ENCODE measurements at places on chromosomes 2 and 18. TPM values are rescaled to one million over a fixed set of nuclear protein-coding genes. Genes with fewer than 3 reads are reported as not detected.

GRCh38 chr2:169928463-169928864, 101.2 kb downstream of the UBR3 start:
- DNase-seq: no peak
- H3K4me3 ChIP-seq: no peak overlapping the region
- no peaks in the 10 kb centered on the region for H3K27me3 ChIP-seq
- no peaks in the 10 kb centered on the region for H3K4me1 ChIP-seq
- peaks cover 5% of the 10 kb centered on the region for H3K36me3 ChIP-seq
- no peak overlapping the region for H3K27ac ChIP-seq

- no peak for DNase-seq
- peak overlapping the region; percentile 51 for H3K4me3 ChIP-seq
- peaks cover 29% of the 10 kb centered on the region for H3K4me1 ChIP-seq
- peaks cover 42% of the 10 kb centered on the region for H3K36me3 ChIP-seq
- H3K27me3 ChIP-seq: no peaks in the 10 kb centered on the region
- H3K27ac ChIP-seq: peak overlapping the region; percentile 70
Measured at GRCh38 chr2:42256505-42256904, 87.4 kb downstream of the EML4 start.

GRCh38 chr18:26255695-26256622, 29.7 kb downstream of the TAF4B start:
- peaks cover 4% of the 10 kb centered on the region for H3K36me3 ChIP-seq
- H3K4me3 ChIP-seq: no peak overlapping the region
- peaks cover 6% of the 10 kb centered on the region for H3K4me1 ChIP-seq

DNA sequence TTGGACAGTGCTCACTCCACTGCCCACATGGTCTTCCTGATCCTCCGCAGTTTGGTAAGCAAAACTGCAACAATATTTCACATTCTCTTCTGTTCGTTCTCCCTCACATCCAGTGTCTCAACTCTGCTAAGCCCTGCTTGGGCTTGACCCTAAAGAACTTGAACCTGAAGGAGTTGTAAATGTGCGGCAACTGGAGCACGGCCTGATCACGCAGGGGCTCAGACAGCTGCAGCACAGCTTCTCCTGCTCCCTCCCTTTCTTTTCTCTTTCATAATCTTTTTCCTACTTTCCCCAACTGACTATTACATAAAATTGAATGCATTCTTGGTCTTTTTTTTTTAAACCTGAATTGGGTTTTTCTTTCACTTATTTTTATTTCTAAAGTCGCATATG, 10.2 kb downstream of the CYRIA start:
- H3K4me1 ChIP-seq: peaks cover 1% of the 10 kb centered on the region
- no peak overlapping the region for H3K4me3 ChIP-seq
- DNase-seq: no peak
- no peaks in the 10 kb centered on the region for H3K36me3 ChIP-seq
- H3K27ac ChIP-seq: no peak overlapping the region

DNA sequence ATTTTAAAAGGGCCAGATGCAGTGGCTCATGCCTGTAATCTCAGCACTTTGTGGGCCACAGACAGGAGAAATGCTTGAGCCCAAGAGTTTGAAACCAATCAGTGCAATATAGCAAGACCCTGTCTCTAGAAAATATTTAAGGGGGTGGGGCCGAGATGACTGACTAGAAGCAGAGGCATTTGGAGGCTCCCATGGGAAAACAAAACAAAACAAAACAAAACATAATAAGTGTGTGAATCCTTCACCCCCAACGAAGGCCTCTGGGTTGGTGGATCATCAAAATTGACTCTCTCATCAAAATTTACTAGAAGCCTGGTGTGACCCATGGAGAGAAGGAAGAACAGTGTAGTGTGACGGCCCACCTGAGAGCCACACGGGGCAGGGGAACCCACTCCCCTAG, 560.9 kb downstream of the LRP1B start:
- no peaks in the 10 kb centered on the region for H3K27me3 ChIP-seq
- no peaks in the 10 kb centered on the region for H3K36me3 ChIP-seq
- H3K4me3 ChIP-seq: no peak overlapping the region
- H3K27ac ChIP-seq: no peak overlapping the region

DNA sequence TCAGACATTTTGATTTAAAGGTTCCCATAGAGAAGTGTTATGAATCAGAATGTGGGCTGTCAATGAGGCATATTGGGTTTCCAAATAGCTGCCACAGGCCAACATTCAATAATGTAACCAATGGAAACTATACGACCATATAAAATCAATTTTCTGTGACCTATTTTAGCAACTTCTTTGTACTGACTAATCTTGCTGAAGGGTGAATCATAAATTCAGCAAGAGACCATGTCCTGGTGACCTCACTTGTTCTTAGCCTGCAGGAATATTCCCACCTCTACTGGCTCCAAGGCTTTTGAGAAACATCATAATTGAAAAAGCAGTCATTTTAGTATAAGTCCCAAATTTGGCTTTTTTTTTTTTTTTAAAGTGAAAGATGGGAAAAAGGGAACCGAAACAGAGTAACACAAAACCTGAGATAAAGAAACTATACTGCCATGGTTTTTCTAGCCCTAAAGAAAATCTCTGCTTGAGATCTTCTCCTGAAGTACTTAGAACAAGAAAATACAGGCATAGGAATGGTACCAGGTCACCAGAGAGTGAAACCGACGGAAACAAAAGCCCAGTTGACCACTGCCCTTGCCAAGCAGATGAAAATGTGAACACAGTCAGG, 32.1 kb downstream of the PLEKHM3 start:
- no peak for DNase-seq
- H3K4me1 ChIP-seq: no peaks in the 10 kb centered on the region
- H3K4me3 ChIP-seq: no peak overlapping the region
- peaks cover 3% of the 10 kb centered on the region for H3K36me3 ChIP-seq

DNA sequence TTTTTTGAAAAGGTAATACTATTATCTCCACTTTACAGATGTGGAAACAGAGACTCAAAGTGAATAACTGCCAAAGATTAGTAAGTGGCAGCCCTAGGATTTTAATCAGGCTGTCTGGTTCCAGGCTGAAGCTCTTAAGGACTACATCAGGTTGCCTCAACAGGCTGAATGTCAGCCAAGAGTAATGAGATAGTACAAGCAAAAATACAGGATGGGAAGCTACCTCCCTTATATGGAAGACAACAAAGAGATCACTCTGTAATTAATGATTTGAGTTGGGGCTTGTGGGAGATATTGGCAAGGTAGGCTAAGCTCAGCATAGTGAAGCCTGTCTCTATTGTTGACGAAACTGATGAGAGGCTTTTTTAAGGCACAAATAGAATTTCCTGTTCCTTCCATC, 323.1 kb downstream of the KCNJ3 start:
- H3K36me3 ChIP-seq: no peaks in the 10 kb centered on the region
- no peak overlapping the region for H3K27ac ChIP-seq
- H3K4me1 ChIP-seq: no peaks in the 10 kb centered on the region
- no peaks in the 10 kb centered on the region for H3K27me3 ChIP-seq

GRCh38 chr2:37215250-37215649, 16.1 kb downstream of the CEBPZ start:
- no peaks in the 10 kb centered on the region for H3K27me3 ChIP-seq
- peaks cover 2% of the 10 kb centered on the region for H3K4me1 ChIP-seq
- no peak overlapping the region for H3K4me3 ChIP-seq
- DNase-seq: no peak
- no peak overlapping the region for H3K27ac ChIP-seq

The PRR30 gene
- total RNA-seq: not detected

The HSBP1L1 gene
- 18.0 TPM for total RNA-seq
